ENCODE measurements at places on chromosomes 6 and 20. TPM values are rescaled to one million over a fixed set of nuclear protein-coding genes. Genes with fewer than 3 reads are reported as not detected.
A peak's percentile ranks its signal among the peaks of the same experiment; 100 is the strongest.

The PSMF1 gene
- total RNA-seq = 161 TPM

DNA sequence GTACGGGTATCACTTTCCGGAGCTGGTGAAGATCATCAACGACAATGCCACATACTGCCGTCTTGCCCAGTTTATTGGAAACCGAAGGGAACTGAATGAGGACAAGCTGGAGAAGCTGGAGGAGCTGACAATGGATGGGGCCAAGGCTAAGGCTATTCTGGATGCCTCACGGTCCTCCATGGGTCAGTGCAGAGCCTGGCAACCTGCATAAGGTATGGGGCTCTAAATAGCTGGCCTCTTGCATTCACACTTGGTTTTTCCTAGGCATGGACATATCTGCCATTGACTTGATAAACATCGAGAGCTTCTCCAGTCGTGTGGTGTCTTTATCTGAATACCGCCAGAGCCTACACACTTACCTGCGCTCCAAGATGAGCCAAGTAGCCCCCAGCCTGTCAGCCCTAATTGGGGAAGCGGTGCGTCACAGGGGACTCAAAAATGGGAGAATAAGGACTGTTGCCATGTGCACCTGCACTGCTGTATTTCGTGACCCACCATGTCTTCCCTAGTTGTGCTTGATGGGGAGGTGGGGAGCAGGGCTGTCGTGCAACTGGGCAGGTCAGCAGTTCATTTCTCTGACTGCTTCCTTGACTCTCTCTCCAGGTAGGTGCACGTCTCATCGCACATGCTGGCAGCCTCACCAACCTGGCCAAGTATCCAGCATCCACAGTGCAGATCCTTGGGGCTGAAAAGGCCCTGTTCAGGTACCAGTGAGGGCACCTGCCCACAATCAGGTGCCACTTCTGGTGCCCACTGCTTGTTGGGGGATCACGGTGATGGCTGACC, 3.1 kb downstream of the NOP56 start:
- peak overlapping the region; percentile 13 for H3K27ac ChIP-seq
- no peak overlapping the region for H3K4me3 ChIP-seq
- DNase-seq = no peak
- no peaks in the 10 kb centered on the region for H3K27me3 ChIP-seq
- peaks cover 38% of the 10 kb centered on the region for H3K36me3 ChIP-seq
- H3K4me1 ChIP-seq = peaks cover 16% of the 10 kb centered on the region

- H3K27ac ChIP-seq = no peak overlapping the region
- no peaks in the 10 kb centered on the region for H3K4me1 ChIP-seq
- no peaks in the 10 kb centered on the region for H3K36me3 ChIP-seq
Measured at GRCh38 chr6:34324738-34325444, 67.6 kb downstream of the NUDT3 start.

GRCh38 chr6:25922301-25922700, 8.2 kb downstream of the SLC17A2 start:
- H3K27ac ChIP-seq = no peak overlapping the region
- no peak for DNase-seq
- H3K4me1 ChIP-seq = no peaks in the 10 kb centered on the region
- H3K27me3 ChIP-seq = no peaks in the 10 kb centered on the region
- H3K4me3 ChIP-seq = no peak overlapping the region

DNA sequence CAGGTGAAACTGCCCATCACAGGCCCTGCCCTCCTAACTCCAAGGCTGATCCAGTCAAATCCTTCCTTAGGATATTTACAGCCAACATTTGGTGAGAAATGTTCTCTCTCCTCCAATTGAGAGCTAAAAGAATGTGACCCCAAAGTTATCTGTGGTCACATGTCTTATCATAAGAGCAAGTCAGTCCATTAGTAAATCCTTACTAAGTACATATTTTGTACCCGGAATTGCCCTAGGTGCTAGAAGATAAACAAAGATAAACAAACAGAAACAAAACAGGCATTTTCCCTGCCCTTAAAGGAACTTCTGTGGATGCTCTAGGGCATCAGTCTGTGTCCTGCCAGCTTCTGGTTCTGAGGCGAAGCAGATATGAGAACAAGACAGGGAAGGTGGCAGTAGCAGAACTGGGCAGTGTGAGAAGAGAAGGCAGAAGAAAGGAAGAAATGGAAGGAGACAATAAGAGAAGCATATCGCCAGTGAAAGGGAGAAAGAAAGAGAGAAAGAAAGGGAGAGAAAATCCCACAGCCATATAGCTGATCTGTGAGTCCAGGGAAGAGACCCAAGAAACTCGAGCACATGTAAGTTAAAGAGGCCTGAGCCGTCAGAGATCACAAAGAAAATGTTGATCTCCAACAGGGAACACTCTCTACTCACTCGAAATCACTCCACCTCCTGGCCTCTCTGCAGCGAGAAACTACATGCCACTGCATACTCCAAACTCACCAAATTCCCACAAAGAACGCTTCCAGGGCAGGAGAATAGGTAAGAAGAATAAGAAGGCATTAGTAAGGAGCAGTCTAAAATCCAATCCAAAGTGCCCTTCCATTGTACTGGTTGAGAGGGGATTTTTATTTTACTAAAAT, 41.7 kb downstream of the CDK5RAP1 start:
- H3K4me3 ChIP-seq = no peak overlapping the region
- no peak overlapping the region for H3K27ac ChIP-seq
- no peak for DNase-seq
- H3K4me1 ChIP-seq = no peaks in the 10 kb centered on the region
- peaks cover 4% of the 10 kb centered on the region for H3K36me3 ChIP-seq
- no peaks in the 10 kb centered on the region for H3K27me3 ChIP-seq

DNA sequence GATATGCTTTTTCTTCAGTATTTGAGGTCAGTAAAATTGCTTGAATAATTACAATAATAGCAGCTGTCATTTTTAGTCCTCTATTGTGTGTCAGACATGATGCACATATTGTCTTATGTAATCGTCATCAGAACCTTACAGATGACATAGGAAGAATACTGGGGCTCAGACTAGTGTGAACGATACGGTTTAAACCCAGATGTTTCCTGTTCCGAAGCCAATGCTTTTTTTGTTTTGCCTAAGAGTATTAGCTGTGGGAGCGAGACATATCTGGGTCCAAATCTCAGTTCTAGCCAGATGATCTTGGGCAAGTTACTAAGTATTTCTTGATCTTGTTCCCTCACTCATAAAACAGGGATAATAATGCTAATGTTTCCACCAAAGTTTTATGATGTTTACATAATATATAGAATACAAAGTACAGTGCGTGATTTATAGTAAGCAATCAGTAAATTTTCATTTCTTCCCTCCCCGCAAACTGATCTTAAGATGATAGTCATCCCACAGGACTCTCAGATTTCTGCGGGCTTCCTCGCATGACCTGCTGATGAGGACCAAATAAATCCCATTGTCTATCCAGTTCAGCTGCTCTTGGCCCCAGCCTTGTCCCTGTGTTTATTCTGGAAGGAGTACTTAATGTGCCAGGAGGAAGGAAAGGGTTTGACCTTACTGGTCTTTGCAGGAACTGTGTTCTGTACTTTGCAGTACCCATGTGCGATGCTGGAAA, 98.2 kb downstream of the CAP2 start:
- no peaks in the 10 kb centered on the region for H3K27me3 ChIP-seq
- H3K4me1 ChIP-seq = no peaks in the 10 kb centered on the region
- no peak overlapping the region for H3K4me3 ChIP-seq
- no peak for DNase-seq
- H3K36me3 ChIP-seq = no peaks in the 10 kb centered on the region
- H3K27ac ChIP-seq = no peak overlapping the region

DNA sequence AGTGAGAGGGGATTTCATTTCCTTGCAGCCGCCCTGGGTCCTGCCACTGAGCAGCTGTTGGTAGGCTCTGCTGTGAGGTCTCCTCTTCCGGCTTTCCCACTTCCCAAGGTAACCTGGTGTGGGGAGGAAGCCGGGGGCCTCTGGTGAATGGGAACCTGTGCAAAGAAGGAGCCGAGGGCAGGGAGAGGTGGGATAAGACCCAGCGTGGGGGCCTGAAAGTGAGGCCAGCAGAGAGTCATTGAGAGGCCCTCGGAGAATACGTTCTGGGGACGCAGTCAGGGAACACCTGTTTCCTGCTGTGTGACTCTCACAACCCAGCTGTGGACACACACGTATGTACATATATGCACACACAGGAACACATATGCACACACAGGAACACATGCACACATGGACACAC, 100.7 kb downstream of the CDH26 start:
- H3K4me3 ChIP-seq = no peak overlapping the region
- no peak overlapping the region for H3K27ac ChIP-seq

The TCF21 gene
- not detected for total RNA-seq

GRCh38 chr6:17013701-17014100, 88.1 kb upstream of the STMND1 start:
- H3K4me1 ChIP-seq = no peaks in the 10 kb centered on the region
- no peaks in the 10 kb centered on the region for H3K27me3 ChIP-seq
- H3K36me3 ChIP-seq = no peaks in the 10 kb centered on the region

The PHIP gene
- total RNA-seq = 28.0 TPM

DNA sequence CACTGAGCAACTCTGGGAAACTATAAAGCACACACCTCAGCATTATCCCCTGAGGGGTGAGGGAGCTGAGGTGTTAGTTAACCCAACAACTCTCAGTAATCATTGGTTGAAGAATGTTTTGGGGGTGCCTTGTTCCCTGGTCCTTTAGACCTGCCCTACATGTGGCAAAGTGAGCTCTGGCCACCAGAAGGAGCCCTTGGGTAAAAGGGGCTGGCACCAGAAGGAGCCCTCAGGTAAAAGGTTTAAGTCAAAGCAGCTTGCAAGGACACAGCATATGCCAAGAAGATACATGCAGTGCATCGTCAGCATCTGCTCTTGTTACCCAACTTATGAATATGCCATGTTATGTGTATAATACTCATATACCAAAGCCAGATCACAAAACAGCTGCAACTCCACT, 1081.7 kb downstream of the KIF16B start:
- H3K27ac ChIP-seq = no peak overlapping the region
- no peak overlapping the region for H3K4me3 ChIP-seq
- no peak for DNase-seq
- H3K27me3 ChIP-seq = no peaks in the 10 kb centered on the region
- H3K4me1 ChIP-seq = no peaks in the 10 kb centered on the region

DNA sequence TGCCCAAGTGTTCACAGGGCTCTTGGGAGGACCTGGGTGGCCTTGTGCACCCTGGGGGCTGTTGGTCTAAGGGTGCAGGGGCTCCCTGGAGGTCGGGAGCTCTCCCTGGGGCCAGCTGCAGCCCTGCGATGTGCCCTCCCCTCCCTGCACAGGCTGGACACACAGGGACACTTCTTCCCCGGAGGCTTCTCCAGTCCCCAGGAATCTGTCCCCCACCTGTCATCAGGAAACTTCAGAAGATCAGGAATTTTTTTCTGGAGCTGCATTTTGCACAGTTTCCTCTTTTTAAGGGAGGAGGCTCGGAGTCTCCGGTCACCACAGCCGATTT, 66.9 kb upstream of the BHLHE23 start:
- no peak for DNase-seq
- H3K4me1 ChIP-seq = peaks cover 16% of the 10 kb centered on the region
- H3K4me3 ChIP-seq = no peak overlapping the region
- no peaks in the 10 kb centered on the region for H3K36me3 ChIP-seq
- H3K27me3 ChIP-seq = no peaks in the 10 kb centered on the region
- no peak overlapping the region for H3K27ac ChIP-seq

- H3K27ac ChIP-seq = peak overlapping the region; percentile 83
- no peak for DNase-seq
- no peaks in the 10 kb centered on the region for H3K27me3 ChIP-seq
- no peaks in the 10 kb centered on the region for H3K36me3 ChIP-seq
- peaks cover 98% of the 10 kb centered on the region for H3K4me1 ChIP-seq
Measured at GRCh38 chr20:45340951-45341350, 7.3 kb downstream of the SDC4 start.

- H3K36me3 ChIP-seq = no peaks in the 10 kb centered on the region
- no peaks in the 10 kb centered on the region for H3K4me1 ChIP-seq
- no peak overlapping the region for H3K4me3 ChIP-seq
- H3K27ac ChIP-seq = no peak overlapping the region
- no peaks in the 10 kb centered on the region for H3K27me3 ChIP-seq
Measured at GRCh38 chr6:80976336-80976735, 776.1 kb downstream of the TENT5A start.

The PGC gene
- total RNA-seq = 0.18 TPM

DNA sequence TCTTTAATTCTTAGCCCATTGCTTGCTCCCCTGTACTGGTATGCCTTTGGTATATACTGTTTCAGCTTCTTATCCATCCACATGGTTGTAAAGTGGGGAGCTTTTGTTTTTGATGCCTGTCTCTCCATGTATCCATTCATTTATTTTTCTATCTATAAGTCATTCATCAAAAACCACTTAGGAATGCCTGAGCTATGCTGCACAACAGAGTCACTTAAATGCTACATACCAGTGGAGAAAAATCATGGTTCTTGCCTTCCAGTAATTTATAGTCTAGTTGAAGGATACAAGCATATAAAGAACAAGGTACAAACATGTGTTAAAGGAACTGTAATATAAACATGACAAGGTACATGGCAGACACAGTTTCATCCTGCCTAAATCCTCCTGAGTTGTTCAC, 347.3 kb downstream of the NRN1 start:
- H3K4me1 ChIP-seq = no peaks in the 10 kb centered on the region
- H3K4me3 ChIP-seq = no peak overlapping the region
- DNase-seq = no peak

DNA sequence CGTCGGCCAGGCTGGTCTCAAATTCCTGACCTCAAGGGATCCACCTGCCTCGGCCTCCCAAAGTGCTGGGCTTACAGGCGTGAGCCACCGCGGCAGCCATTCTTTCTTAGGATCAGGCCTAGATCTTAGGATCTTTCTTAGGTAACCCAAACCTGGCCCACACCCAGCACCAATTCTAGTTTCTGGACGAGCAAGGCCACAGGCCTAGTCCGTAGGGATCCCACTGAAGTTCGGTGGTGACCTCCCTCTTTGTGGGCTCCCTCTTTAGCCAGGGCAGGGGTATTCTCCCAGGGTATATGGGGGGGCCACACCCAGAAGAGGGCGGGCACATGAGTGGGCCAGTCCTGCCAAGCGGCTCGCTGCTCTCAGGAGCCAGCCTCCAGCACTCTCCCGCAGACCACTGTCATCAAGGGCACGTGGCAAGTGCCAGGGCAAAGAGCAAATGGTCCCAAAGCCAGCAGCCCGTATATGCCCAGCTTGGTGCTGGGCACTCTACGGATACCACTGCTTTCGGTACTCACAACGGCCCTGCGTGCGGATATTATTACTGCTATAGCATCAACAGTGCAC, 6.5 kb downstream of the PXDC1 start:
- H3K27ac ChIP-seq = no peak overlapping the region
- DNase-seq = no peak
- peaks cover 64% of the 10 kb centered on the region for H3K4me1 ChIP-seq
